ENCODE measurements at places on chromosomes 6 and 20.

DNA sequence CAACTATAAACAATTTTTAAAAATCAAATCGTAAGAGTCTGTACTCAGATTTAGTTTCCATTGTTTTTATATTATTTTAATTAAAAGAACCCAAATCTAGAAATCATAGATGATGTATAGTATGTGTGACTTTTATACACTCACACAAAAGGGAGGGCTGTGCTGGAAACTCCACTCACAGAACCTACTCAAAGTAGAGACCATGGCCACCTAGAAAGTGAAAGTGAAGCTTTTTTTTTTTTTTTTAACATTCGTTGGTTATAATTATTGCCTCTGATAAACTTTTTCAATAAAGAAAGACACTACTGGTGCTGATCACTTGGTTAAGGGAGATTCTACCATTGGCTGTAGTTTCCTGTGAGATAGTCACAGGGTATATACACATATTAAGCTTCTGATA, 37.9 kb upstream of the PRL start:
- no peak for DNase-seq

- DNase-seq, result no peak
These were observed 35.3 kb upstream of the LAMA2 start for GRCh38 chr6:128847431-128848210.

GRCh38 chr6:81031416-81031815, 721.1 kb downstream of the TENT5A start:
- DNase-seq, result no peak

- DNase-seq, result peak; percentile 84
These were observed 53.5 kb upstream of the BTN3A2 start for GRCh38 chr6:26311385-26312095.

- no peak for DNase-seq
These were observed 1.7 kb downstream of the SHLD1 start for GRCh38 chr20:5751856-5752255.

- DNase-seq, result peak; percentile 77
These were observed 146.7 kb downstream of the TASP1 start for GRCh38 chr20:13492001-13492481.

GRCh38 chr6:164216368-164216767, 801.9 kb downstream of the QKI start:
- no peak for DNase-seq

DNA sequence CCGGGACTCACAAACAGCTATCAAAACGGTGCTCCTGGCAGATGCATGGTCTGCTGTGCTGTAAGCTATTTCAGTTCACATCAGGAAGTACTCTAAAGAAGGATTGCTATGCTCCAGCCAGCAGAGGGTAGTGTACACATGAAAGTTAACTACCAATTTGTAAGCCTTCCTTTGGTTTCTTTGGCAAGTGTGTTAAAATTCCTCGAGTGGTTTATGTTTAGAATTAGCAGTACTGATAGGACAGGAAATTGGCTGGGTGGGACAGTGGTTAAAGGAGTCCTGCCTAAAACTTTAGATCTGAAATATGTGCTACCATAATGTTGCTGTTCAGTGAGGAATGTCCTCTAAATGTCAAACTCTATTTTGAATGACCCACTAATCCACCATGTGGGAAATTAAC, 47.4 kb downstream of the TRMT11 start:
- DNase-seq, result peak; percentile 68

GRCh38 chr6:126955621-126956020, 162.8 kb upstream of the RSPO3 start:
- peak; percentile 34 for DNase-seq

DNA sequence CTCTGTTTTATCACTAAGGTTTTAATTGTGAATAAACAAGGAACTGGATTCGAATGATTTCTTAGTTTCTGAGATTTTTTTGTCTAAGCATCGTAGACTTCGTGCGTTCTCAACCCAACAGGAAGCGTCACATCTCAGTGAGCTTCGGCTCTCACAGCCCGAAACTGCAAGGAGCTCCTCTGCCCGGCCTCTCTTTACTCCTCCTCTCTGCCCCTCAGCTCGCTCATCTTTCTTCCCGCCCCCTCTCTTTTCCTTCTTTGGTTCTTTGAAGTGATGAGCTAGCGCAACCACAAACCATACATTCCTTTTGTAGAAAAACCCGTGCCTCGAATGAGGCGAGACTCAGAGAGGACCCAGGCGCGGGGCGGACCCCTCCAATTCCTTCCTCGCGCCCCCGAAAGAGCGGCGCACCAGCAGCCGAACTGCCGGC, 480 bp upstream of the NT5E start:
- peak; percentile 68 for DNase-seq

Measured in epithelial cell of esophagus (primary cell).